Fibroblast of skin of abdomen (primary cell): ENCODE measurements at places on chromosomes 16 and 17.

GRCh38 chr17:49843774-49844350 is 4.0 kb downstream of the TAC4 start:
- DNase-seq, result no peak

GRCh38 chr17:4940555-4941318 is 669 bp downstream of the RNF167 start:
- no peak for DNase-seq

DNA sequence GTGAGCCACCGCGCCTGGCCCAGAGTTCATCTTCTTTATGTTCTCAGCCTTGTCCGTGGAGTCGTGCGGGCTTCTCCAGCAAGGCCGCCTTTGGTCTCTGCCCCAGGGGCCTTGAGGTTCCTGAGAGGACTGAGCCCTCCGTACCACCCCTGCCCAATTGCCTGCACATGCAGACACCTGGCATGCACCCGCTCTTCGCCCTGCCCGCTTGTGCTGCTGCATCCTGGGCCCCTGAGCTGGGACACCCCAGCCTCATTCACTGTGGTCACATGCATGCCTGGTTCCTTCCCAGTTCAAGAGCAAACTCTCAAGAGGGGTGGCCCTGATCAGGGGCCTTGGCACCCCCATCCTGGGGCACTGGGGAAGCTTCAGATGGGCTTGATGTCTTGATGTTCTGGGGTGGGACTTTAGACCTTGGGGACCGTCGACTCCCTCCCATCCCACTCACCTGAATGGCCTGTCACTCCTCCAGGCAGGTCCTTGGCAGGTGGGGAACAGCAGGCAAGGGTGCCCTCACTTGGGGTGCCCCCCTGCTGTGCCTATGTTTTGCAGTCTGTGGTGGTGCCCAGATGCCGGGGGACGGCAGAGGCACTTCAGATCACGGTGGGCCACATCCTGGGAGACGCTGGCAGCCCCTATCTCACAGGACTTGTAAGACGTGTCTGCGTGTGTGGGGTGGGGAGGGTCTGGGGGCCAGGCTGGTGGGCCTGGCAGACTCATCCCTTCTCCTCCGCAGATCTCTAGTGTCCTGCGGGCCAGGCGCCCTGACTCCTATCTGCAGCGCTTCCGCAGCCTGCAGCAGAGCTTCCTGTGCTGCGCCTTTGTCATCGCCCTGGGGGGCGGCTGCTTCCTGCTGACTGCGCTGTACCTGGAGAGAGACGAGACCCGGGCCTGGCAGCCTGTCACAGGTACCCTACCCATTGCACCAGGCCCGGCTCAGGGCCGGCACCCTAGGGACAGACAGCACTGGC is 12.7 kb upstream of the SPNS2 start:
- no peak for DNase-seq

DNA sequence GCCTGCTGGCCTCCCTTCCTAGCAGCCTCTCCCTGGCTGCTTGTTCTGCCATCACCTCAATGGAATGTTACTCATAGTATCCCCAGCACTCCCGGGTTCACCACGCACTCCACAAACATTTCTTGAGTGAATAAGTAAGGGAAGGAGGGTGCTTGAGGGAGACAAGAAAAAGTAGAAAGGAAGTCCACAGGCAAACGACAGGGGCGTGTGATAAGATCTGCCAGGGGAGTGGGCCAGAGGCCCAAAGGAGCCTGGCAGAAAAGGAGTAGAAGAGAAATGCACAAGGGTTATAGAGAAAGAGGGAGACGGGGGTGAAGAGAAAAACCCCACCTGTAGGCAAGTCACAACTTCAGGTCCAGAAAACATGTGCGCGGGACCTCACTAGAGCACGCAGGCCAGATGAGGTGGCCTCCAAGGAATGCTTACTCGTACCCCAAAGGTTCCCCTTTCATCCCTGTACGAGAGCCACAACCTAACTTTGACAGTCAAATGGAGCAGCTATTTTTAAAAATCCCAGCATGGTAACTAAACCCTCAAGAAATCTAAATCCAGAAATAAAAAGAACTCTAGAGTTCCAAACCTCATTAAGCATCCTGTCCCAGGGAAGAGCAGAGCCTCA is 6.6 kb downstream of the ZDHHC7 start:
- DNase-seq, result peak; percentile 94

GRCh38 chr16:83533193-83533592 is 274.6 kb upstream of the HSBP1 start:
- DNase-seq, result peak; percentile 56

DNA sequence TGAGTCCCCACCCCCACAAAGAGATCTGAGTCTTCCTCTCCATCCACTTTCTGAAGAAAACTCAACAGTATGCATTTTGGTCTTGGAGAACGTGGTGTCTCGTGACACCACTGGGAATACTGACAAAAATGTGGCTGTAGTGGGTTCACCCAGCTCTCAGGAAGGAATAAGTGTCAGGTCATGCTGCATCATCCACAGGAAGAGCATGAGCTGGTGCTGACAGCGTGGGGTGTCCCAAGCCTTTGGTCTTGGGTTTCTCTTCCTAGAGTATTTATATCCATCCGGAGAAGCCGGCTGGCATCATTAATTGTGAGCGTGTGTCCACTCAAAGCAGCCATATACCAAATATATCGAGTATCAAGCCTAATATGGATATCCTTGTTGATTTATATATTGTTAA is 55.9 kb downstream of the C17orf67 start:
- DNase-seq, result peak; percentile 33

- DNase-seq, result no peak
These were observed 1.5 kb upstream of the DYNC1LI2 start for GRCh38 chr16:66752958-66753357.

GRCh38 chr17:11816409-11816808 is 180.9 kb downstream of the ZNF18 start:
- no peak for DNase-seq

DNA sequence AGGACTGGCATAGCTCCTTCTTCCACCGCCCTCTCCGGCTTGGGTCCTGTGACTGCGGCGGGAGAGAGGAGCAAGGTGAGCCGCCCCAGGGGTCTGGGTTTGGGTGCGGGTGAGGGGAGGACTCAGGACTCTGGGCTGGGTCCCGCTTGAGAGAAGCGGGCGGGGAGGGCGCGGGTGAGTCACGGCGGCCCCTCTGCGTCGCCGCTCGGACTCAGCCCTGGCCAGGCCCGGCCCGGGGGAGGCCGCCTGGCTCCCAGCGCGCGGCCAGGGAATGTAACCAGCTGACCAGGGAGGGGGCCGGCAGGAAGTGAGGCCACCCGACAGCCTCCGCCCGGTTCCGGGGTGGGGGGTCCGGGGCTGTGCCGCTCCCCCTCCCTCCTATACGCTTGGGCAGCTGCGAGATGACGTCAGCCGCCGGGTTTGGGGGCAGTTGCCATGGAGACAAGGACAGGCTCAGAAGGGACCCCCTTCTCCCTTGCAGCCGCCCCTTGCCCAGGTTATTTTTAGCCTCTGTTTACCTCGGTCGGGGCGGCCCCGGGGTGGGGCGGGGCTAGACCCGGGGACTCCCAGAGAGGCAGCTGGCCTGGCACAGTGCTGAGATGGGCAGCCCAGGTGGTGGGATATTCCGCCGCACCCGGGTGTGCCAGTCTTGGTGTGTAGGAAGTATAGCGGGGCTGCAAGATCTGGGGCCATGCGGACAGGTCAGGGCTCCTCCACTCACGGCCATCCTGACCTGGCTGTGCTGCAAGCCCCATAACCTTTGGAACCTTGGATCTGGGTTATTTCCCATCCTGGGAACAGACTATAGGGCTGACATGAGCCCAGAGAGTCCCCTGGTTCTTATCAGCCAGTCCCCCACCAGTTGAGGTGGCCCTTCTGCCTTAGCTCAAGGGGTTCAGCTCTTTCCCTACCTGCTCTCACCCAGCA is 1.6 kb downstream of the RIPOR1 start:
- DNase-seq, result peak; percentile 54

DNA sequence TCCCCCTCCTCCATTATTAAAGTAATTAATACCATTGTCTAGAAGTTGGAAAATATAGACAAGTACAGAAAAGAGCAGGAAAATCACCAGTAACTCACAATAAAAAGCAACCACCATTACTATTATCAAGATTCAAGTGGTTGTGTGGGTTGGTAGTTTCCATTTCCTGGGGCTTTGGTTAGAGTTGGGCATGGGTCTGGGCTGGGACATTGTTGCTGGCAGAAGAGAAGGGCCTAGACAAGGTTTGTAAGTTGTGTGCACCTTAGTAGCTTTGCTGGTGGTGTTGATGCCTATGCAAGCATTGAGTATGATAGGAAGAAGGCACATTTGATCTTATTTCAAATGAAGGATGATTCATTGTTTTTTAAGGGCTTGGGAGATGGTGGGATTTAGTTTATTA is 25.4 kb upstream of the NFATC3 start:
- no peak for DNase-seq

DNA sequence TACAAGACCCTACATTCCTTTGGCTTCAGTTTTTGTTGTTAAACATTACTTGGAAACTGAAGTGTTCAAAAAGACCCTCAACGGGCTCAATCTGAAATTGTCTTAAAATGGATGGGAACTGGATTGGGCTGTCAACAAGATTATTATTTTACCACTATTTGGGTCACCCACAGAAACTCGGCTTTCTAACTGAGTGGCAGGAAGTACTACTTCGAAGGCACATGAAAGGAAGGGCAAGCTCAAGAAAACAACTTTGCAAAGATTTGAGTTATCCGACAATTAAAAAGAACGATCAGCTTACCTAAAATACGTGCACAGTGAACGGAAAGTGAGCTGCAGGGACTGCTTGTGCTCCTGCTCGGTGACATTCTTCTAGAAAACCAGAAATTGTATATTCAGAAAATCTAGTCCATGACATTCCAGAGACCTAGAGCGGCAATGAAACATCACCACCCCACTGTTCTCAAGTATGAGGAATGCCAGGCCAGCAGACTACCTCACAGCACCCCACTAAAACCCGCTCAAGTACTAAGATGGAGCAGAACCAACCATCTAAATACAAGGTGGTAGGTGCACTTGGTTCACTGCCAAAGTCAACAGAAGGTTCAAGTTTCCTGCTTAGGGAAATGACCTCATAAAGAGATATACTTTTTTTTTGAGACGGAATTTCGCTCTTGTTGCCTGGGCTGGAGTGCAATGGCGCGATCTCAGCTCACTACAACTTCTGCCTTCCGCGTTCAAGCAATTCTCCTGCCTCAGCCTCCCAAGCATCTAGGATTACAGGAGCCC is 60.5 kb downstream of the ZZEF1 start:
- no peak for DNase-seq

- DNase-seq, result no peak
These were observed 669.0 kb upstream of the CA10 start for GRCh38 chr17:52827526-52827925.

GRCh38 chr16:50932348-50932935 is 190.6 kb downstream of the CYLD start:
- DNase-seq, result no peak

- no peak for DNase-seq
These were observed 226.7 kb upstream of the CDH13 start for GRCh38 chr16:82400046-82400445.

DNA sequence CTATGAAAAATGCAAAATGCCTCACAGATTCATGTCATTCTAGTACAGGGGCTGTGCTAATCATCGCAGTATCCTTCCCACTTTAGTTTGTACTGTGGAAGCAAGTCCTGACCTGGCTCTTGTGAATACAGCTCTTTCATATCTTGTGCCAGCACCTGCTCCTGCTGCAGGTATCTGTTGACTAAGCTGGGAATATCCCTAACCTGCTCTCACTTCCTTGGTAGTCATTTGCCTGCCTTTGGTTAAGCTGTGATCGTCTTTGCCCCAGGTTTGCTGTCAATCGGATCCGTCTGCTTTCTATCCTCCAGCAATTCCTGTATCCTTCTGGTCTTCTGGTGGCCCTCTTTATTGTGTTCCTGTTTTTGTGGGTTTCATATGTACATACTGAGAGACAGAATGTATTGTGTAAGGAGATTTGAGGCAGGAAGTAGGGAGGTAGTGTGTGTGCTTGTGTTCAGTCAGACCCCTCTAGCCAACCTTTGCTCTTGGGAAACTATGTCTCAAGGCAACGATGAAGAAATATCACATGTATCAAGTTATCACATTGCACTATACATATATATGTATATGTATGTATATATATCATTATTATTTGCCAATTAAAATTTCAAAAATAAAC is 7.7 kb upstream of the GINS3 start:
- no peak for DNase-seq

- peak; percentile 24 for DNase-seq
These were observed 1.8 kb downstream of the CNTNAP4 start for GRCh38 chr16:76278980-76279379.
